ENCODE measurements at places on chromosomes 7 and 10. TPM values are rescaled to one million over a fixed set of nuclear protein-coding genes. Genes with fewer than 3 reads are reported as not detected.

The ADARB2 gene
- polyA plus RNA-seq = not detected

The VTI1A gene
- 10.9 TPM for polyA plus RNA-seq

The TAS2R41 gene
- not detected for polyA plus RNA-seq

The MBL2 gene
- not detected for polyA plus RNA-seq

The HABP2 gene
- polyA plus RNA-seq = not detected

The SLC26A5 gene
- polyA plus RNA-seq = not detected

DNA sequence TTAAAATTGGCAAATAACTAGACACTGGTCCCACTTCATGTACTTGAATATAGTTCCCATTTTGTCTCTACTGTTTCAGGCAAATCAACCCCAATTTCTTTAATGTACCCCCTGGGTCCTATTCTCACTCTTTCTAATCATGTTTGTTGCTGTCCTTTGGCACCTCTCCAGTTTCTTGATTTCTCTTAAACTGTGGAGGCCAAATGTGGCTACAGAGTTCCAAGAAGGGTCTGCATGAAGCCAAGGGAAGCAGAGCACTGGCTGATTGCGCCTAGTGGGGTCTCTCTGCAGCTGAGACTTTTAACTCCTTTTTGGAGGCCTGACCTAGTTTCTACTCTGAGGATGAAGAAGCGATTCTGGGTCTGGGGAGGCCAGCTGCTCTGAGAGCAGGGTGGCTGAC lies 6.7 kb upstream of the ADAM12 start:
- DNase-seq = no peak

DNA sequence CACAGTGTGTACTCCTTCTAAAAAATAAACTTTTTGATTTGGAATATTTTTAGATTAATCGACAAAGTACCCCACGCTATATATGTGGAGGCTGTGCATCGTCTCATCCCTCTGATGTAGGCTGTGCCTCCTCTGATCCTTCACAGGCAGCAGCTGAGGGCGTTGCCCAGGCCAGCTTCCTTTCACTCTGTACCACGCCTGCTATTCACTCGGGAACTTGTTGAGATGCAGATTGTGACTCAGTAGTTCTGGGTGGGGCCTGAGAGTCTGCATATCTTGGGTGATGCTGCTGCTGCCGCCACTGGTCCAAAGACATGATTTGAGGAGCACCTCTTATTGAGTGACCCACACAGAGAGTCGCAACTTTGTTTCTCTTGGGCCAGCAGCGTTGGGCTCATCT lies 7.9 kb upstream of the C10orf120 start:
- peak; percentile 46 for DNase-seq

GRCh38 chr10:86335831-86336230 lies 30.8 kb downstream of the GRID1 start:
- DNase-seq = no peak

DNA sequence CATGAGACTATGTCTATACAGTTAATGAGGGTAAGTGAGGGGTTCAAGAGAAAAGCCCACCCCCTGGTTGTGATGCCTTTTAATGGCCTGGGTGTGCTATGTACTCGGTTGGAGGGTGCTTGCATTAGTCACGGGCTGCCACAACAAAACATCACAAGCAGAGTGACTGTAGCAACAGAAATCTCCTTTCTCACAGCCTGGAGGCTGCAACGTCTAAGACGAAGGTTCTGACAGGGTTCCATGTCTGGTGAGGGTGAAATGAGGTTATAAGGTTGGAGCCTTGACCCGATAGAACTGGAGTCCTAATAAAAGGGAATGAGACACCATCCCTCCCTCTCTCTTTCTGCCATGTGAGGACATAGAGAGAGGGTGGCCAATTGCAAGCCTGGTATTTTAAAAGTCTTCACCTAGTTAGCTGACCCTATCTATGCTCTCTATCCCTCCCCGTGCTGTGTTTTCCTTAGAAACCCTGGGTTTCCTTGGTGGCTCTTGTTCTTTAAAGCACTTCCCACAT lies 126.0 kb upstream of the GDF10 start:
- DNase-seq = no peak

DNA sequence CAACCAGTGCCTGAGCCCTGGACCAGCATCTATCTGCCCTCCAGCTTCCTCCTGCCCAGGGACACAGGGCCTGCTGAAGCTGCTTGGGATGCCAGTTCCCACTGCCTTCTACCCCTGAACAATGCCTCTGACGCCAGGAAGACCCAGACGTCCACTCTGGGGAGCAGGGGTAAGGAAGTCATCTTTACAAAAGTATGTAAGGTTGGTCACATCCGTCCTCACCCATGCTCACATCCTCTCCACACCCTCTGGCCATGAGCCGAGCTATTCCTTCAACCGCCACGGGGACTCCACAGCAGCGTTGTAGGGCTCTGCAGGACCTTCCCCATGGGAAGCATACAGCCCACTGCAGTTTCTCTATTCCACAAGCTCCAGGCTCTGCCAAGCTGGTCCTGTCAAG lies 58.5 kb downstream of the CLRN3 start:
- DNase-seq = no peak

DNA sequence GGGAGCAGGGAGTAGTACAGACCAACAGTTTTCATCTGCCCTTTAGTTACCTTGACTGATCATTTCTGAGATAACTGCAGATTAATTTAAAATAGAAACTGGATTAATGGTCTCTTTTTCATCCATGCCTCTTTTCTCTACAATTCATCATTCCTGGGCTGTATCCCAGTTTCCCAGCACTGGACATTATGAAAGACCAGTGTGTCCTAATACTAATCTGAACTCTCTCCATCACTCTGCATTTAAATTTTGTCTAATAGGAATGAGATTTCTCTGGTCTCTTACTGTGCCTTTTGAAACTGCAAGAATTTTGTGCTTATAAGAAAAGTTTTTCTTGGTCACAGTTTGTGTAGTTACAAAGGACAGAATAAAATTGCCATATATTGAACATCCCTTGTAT lies 12.7 kb downstream of the PLEKHA8 start:
- DNase-seq = no peak
